NCI-H1930 (cell line): ENCODE measurements at places on chromosomes 12 and 14.

DNA sequence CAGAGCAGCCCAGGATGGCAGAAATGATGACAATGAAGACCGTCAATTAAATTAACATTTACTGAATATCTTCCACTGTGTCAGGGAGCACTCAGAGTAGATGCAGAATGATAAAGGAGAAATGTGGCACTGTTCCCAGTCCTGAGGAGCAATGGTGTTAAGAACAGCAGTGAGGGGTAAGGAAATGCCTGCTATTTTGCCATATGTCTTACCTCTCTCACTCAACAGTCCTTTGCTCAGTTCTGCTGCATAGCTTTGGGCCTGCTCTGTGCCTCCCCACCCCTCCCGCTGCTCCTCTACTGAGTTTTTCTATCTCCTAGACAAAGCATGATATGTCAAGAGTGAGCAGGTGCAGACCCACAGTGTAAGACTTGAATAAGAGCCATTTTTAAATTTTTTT, 318.8 kb downstream of the NAV3 start:
- no peak for DNase-seq

- DNase-seq, result no peak
Measured at GRCh38 chr12:92757597-92758121, 54.9 kb downstream of the PLEKHG7 start.

DNA sequence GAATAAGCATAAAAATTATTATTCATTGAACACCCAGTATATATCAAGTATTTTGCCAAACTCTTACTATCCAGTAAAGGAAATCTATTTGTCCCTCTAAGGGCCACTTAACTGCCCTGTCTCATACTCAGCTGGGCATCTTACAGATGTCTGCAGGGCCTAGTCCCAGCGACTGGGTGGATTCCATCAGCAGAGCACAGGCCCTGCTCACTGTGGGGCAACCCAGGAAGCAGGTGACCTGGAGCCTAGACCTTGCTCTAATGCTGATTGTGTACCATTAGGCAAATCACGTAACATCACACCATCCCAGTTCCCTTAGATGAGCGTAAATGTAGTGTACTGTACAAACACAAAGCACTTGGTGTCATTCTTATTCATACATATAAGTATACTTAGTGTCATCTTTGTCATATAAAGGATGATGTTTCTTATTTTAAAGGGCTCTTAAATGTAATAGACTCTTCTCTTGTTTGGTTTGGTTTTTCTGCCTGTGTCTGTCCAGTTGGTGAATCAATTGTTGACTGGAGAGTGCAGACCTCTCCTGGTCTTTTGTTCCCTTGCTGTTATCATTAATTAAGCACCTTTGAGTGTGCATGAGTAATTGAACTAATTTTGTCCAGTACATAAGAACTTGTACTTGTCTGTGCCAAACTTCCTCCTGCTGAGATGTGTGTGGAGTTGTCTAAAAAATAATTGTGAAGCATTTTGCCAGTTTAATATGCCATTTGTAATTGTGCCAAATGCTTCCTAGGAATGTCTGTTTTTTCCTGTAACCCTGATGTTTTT, 49.3 kb downstream of the RAB35 start:
- DNase-seq, result no peak

- DNase-seq, result no peak
Measured at GRCh38 chr14:77111021-77111420, 13.0 kb downstream of the CIPC start.

- no peak for DNase-seq
Measured at GRCh38 chr14:69287098-69288010, 27.4 kb downstream of the GALNT16 start.

DNA sequence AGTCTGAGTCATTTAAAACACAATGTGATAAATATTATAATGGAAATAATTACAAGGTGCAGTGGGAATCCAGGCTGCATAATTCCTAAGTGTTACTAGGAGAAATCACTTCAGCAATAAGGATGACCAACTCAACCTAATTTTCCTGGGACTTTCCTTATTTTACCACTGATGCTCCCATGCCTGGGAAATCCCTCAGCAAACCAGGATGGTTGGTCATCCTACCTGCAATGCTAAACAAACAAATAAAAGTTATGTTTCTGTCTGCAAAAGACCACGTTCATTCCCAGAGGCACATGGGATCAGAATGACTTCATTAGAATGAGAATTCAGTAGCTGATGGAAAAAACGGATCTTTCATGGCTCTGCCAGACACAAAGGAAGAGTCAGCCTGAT, 130.8 kb upstream of the RAP1B start:
- no peak for DNase-seq
